NCI-H1694 treated with DMSO at 0.1 percent for 48 hours (cell line): ENCODE measurements at places on chromosomes 6 and 20.
A peak's percentile ranks its signal among the peaks of the same experiment; 100 is the strongest.

GRCh38 chr6:27592481-27593199 lies 119.7 kb upstream of the ZNF184 start:
- peak; percentile 7 for DNase-seq

GRCh38 chr6:169975701-169976100 lies 224.3 kb downstream of the ERMARD start:
- no peak for DNase-seq

DNA sequence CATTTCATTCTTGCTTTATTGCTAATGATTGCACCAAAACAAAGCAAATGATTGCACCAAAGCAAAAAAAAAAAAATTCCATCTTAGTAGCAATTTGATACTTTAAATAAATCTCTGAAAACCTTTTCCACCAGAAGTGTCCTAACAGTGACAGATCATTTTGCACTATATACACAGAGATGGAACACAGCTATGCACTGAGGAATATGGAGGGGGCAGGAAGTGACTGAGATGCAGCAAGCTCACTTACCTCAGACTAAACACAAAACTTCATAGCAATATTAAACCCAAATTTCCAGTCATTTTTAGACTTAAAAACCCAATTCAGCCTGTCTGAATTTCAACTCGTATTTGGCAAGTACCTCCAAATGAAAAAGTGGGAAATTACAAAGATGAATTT lies 41.2 kb downstream of the HIVEP2 start:
- DNase-seq, result no peak

DNA sequence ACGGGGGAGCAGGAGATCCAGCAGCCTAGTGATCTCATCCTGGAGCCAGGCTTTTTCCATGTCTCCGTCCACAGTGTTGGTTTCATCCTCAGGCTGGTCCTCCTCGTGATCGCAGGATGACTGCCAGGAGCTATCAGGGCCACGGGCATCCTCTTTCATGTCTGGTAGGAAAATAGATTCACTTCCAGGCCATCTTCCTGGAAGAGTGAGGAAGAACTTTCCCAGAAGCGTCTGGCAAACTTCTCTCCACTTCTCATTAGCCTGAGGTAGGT lies 15.3 kb upstream of the SLC9A8 start:
- no peak for DNase-seq

DNA sequence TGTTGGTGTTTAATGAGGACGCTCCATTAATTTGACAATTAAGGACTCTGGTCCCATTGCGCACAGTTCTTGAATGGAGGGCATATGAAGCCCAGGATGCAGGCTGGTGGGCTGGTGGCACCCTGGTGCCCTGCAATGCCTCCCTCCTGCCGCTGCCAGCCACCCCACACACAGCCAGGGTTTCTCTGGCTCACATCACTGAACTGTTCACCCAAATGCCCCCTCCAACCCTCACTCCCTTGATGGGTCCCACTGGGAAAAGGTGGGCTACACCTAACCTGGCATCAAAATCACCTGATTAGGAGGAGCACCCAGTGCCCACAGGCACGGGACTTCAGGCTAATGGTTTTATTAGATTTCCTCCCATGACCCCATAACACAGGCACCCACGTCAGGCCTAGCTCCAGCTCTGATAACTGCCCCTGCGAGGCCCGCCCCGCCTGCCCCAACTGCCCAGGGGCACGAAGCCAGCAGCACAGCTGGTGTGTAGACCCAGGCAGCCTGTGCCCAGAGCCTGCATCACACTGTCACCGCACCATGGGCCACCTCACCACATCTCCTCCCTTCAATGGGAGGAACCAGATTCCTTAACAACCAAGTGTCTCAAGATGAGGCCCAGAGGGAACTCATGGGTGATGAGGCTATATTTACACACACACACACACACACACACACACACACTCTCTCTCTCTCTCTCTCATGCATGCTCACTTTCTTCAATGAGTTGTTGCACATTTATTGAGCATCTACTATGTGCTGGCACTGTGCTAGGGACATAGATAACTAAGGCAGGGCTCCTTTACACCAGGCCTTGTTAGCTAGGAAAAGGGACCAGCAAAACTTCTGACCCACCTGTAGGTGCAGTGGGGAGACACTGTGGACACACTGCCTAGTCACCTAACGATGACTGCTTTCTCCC lies 107.3 kb downstream of the NOL4L start:
- DNase-seq, result no peak

DNA sequence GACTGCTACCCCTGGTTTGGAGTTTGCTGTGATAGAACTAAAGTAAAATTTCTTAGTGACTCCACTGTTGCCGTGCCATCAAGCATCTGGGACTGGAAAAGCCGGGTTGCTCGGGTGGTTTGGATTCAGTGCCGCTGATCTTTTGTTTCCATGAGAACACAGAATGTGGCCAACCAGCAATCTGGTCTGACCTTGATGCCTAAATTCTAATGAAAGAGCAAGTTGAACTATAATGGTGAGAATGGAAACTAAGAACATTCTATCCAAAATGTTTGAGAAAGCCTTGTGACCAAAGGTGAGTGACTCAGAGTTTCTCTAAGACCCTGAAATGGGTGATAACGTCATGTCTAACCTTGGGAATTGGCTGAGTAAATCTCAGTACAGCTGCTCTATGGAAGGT lies 9.9 kb upstream of the PI16 start:
- DNase-seq, result no peak

DNA sequence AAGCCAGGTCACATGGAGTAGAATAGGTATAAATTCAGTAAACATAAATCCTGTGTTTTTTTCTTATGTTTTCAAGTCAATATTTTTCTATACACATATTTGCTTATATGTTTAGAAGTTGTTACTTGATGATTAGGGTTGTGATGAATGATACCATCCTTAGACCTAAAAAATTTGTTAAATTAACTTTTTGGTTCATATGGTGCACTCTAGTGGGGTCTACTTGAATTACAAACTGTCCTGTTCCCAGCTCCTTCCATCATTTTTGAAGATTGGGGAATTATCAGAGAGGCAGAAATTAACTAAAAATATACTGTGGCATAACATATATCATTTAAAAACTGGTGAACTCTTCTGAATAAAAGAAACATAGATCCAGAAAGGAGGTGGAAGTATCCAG lies 48.3 kb upstream of the RIPPLY2 start:
- DNase-seq, result no peak

DNA sequence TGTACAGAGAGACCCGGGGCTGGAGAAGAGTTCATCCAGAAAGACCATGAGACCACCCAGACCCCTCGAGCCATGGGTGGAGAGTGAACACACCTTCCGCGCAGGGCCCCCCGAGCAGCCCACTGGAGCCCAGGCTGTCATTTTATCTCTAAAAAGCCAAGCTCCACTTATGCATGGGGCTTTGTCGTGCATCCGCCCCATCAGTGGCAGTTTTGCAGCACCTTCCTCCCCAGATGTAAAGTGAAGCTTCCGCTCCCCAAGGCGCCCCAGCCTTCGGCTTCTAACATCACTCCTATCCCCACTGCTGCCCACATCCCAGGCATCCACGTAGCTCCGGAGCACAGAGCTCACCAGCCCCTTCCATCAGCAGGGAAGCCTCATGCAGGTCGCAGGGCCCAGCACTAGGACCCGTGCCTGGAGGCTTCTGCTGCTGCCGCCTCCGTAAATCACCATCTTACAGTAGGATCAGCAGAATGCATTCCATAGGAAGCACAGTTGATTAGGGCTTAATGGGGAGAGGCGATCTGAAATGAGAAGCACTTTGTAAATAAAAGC lies 301.1 kb downstream of the TAF4 start:
- no peak for DNase-seq

DNA sequence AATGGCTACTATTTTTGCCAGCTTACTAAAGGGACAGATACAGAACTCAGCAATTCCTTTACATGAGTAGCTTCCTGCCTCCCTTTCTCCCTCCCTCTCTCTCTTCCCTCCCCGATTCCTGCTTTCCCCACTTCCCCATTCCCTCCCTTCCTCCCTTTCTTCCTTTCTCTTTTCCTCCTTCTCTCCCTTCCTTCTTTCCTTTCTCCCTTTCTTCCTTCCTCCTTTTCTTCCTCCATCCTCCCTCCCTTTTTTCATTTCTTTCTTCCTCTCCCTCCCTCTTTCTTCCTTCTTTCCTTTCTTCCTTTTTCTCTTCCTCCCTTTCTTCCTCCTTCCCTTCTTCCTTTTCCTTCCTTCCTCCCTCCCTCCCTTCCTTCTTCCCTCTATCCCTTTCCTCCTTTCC lies 178.1 kb downstream of the RNF144B start:
- DNase-seq, result no peak

- no peak for DNase-seq
These were observed 31.6 kb upstream of the KIF25 start for GRCh38 chr6:167965592-167966539.

DNA sequence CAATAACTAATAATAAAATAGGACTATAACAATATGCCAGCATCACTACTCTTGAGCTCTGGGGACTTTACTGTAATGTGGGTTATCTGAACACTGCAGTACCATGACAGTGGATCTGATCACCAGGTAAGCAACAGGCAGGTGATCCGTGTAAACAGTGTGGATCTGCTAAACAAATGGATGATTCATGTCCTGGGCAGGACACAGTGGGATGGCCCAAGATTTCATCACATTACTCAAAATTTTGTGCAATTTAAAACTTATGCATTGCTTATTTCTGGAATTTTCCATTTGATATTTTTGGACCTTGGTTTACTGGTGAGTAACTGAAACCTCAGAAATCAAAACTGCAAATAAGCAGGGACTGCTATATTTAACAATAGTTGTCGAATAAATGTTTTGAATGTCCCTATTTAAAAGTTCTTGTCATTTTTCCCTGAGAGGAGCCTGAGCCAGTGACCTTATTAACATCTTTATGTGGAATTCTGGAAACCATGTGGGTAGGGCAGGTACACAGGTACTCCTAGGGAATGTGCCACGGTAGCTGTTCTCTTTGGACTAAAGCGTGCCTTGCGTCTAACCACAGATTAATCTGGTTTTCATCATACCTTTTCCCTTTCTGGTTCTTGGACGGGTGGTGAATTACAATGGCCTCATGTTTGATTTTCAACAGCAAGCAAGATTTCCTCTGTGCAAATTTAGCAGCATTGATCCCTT lies 214.5 kb upstream of the SASH1 start:
- no peak for DNase-seq

DNA sequence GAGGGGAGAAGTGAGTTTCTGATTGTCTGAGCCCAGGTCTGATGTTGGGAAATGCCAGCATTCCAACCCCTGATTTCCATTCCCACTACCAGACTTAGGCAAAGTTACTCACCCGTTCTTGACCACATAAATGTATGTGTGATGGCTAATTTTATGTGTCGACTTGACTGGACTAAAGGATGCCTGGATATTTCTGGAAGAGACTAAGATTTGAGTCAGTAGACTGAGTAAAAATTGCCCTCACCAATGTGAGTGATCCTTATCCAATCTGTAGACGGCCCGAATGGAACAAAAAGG lies 95.8 kb upstream of the TAB2 start:
- DNase-seq, result no peak

DNA sequence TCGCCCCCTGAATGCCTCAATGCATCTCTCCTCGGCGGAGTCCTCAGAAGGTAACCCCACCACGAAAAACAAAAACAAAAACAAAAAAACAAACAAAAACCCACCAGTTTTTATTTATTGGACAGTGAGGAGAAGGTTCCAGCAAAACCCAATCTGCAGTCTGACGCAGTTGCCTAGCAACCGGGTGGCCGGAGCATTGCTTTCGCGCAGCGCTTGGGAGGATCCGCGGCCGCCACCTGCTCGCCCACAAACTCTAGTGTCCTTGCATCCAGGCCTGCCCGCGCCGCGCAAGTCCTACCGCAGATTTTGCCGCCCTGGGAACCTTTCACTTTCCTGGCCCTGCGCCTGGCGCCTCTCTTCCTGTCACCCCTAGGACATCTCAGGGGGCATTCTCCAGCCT lies 17.6 kb downstream of the TFAP2B start:
- no peak for DNase-seq

DNA sequence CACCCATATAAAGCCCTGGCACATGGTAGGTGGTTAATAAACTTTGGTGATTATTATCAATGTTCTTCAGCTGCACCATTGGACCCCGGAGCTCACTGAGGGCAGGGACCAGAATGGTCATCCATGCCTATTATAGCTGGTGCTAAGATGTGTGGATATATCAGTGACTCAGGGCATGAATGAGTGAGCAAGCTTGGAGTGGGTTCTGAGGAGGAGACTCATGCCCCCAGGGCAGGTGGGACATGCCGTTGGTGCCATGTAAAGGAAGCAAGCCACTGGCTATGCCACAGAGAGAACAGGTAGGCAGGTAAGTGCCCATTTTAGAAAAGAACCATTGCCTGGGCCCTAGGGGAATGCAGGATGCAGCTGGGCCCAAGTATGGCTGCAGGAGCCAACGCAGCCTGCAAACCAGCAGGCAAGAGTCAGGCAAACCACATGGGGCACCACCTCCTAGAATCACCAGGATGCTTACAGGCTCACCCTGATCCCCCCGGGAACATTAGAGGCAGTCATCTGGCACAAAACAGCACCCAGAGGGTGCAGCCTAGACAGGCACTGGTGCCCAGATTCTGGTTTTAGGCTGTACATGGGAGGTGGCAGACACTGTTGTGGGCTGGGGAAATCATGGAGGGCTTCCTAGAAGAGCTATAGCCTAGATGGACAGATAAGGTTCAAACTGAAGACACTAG lies 23.5 kb downstream of the PLAGL2 start:
- DNase-seq, result no peak

GRCh38 chr6:36627801-36628246 lies 33.7 kb downstream of the SRSF3 start:
- peak; percentile 23 for DNase-seq

GRCh38 chr6:110944681-110945151 lies 13.8 kb upstream of the GTF3C6 start:
- no peak for DNase-seq

GRCh38 chr6:149318581-149319286 lies 1.2 kb downstream of the TAB2 start:
- no peak for DNase-seq

DNA sequence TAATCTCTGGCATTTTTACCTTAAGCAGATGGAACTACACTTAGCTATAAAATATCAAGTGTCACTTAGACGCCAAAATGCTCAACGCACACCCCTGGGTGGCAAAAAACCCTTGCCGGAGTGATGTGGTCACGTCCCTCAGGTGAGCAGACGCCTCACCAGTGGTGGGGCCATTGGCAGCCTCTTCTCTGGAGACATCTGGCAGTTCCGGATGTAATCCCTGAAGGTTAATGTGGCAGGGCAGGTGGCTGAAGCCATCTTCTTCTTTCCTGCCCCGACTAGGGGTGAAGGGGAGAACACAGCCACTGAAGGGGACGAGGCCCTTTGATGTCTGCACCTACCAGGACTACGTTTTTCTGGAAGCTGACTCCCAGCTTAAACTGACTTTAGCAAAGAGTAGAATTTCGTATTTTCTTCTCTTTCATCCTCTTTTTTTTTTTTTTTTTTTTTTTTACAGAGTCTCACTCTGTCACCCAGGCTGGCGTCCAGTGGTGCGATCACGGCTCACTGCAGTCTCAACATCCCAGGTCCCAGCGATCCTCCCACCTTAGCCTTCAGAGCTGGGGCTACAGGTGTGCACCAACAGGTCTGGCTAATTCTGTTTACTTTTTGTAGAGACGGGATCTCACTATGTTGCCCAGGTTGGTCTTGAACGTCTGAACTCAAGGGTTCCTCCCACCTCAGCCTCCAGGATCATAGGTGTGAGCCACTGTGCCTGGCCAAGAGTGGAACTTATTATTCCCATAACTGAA lies 152.1 kb downstream of the TTLL2 start:
- no peak for DNase-seq
